Renal cortical epithelial cell (primary cell): ENCODE measurements at places on chromosomes 3 and 15.

DNA sequence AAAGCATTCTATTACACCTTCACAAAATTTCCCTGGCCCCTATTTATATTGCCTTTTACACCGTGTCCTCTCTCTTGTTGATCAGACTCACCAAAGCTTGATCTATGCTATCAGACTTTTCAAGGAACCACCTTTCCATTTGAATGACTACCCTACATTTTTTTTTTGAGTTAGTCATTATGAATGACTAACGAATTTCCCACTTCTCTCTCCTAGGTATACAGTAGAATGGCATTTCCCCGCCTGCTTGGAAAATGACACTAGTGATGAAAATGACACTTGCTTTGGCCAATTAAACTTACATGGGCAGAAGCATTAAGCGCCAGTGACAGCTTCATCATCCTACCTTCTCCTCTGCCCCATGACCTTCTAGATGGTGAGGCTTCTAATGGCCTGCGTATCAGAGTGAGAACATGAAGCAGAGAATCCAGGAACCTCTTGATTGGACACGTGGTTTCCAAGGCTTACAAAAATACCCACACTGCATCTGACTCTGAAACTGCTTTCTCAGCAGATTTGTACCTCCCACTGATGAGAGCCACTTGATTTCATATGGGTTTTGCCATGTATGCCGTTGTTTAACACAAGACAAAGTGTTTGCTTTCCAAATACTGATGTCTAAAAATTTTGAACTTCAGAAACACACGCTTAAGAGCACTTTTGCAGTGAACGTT is 370.5 kb downstream of the CTNNB1 start:
- DNase-seq = peak; percentile 54

DNA sequence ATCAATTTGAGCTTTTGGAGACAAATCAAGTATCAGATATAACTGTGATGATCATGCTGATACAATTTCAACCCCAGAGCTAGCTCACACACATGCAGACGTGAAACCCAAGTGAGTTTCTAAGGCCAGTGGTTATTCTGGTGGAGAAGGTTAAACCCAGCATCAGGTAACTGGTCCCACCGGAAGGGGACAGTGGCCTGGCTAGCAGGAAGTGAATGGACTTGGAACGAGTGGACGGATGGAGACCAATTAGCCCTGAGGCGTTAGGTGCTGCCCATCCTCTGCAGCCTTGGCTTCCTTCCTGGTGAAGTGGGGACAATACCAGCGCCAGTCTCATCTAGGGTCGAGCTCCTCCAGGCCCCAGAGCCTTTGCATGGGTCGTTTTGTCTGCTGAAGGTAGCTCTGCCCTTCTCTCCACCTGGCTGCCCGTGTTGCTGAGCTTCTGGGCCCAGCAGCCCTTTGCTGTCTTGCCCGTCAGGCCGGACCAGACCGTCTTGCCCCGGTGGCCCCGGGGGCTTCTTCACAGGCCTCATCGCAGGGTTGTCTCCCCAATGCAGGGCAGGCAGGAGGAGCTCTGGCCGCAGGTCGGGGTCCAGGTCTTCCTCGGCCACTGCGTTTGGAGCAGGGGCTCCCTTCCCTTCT is 915 bp upstream of the KCTD6 start:
- DNase-seq = no peak

DNA sequence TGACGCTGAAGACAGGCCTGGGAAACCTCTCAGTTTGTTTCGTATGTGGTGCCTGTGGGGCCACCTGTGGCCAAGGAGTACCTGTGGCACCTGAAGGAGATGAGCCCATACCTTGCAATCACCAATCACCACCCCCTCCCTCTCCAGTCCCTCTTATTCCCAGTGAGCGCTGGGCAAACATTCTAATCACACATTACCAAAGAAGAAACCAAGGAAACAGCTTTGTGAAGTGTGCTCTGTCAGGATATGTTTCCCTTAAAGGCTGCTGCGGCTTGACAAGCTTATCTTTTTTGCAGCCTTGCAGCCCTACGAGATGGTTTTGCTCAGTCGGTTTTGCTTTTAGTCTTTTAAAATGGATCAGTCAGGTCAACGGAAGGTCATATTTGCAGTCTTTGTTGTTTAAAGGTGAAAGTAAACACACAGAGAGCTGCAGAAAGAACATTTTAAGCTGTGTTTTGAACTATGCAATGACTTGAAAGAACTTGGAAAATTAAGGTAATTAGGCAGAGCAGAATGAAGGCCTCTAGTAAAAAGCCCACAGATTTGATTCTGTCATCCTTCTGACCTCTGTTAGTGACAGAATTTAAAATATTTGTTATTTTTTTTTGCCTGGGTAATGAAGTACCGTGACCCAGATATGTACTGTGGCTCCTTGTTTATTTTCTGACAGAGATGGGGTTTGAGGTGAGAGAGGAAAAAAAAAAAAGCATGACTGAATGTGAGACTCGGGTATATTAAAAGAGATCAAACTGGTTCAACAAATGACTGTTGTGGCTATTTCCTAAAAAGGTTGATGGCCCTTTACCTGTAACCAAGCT is 461.4 kb downstream of the NSUN3 start:
- no peak for DNase-seq

DNA sequence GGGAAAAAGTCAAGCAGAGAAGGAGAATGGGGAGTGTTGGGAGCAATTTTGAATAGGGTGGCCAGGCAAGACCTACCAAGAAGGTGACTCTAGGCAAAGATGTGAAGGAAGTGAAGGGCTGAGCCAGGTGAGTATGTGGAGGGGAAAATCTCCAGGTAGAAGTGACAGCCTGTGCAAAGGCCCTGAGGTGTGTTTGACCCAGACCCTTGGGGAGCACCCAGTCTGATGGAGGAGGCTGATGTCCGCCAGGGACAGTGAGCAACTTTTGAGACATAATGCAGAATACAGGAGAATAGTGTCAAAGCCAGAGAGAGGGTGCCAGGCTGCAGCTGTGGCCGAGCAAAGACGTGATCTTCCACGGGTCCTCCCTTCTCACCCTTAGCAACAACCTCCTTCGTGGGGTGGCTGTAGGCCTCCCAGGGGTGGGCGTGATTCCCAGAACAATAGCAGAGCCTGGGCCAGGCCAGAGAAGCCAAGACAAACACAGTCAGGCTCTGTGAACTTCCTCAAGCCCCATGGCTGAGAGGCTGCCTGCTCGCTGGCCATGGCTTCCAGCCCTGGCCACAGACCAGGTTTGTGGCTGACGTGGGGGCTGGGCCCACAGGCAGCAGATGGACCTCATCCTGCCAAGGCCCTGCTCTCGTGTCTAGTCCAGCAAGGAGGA is 58.1 kb downstream of the SLC6A6 start:
- DNase-seq = peak; percentile 91
